ENCODE measurements at places on chromosomes 2 and 18.

DNA sequence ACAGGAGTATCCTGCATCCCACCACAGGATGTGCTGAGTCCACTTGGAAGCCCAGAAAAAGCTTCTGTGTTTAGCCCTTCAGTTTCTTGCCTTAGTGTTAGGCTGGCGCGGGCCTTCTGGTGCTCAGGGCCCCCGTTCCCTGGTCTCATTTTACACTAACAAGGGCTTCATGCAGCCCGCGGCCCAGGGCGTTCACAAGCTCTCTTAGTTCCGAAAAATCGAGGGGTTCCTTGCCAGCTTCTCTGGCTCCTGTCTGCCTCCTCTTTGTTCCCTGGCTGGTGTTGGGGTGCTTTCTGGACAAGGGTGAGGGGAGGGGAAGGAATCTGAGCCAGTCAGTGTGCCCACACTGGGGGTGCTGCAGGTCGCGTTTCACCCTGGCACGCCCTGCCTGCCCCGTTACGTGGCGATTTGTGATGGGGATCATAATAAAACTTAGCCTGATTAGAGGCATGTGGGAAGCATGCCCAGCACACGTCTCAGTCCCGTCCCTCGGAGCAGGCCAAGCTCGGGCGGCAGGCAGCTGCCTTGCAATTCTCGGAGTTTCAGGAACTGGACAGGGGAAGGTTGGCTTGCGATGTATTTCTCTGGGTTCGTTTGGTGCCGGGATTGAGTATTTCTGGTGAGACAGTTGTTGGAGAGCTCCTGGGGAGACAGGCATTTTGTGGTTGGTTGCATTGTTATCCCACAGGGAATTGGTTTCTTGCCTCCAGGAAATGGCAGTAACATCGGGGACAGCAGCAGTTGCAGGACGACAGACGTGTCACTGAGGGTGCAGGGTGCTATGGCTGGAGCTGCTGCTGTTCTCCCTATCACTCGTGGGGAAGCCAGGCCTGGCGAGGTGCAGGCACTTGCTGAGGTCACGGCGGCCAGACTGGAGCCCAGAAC is 22.9 kb downstream of the SH3BP4 start:
- peak; percentile 75 for DNase-seq

DNA sequence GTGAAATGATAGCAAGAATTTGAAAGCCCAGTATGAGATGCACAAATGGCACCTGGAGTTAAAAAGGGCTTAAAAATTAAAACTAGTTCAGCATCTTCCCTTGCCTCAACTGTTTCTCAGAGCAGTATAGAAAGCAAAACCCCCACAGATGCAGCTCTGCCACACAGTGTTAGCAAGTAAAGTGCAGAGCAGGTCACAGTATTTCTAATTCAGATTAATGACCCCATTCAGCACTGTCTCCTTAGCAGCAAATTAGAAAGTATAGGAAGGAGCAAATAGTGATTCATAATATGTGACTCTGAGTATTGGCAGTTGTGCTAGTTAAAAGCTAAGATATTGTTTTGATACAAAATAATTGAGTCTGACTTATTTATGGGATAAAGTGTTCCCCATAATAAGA is 73.8 kb upstream of the CCDC85A start:
- no peak for DNase-seq

- DNase-seq: no peak
These were observed 119.5 kb upstream of the RAB12 start for GRCh38 chr18:8489761-8490160.

DNA sequence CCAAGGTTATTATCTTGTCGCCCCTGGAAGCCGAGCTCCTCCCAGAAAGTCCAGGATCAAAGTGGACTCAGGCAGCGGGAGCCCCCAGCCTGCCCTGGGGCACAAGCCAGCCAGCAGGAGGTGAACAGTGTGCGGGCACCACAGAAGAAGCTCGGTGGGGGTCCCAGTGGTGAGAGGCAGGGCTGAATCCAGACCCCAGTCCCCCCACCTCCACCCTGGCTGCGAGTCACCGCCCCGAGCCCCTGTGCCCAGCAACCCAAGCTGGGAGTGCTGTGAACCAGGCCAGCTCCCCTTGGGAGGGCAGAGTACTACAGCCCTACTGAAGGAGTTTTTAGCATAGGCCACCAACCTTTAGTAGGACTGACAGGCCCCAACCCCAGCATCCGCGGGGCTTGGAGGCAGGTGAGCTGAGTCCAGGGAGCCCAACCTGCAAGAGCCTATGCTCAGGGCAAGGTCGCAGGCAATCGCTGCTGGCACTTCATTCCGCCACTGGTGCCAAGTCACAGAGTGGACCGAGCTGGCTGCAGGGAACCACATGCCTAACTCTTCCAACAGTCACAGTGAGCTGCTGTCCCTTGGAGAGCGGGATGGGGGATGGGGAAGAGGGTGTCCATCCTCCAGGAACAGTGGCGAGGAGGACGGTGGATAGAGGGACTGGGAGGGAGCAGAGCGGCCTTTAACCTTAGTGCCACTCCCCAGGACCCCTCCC is 3.0 kb downstream of the PIEZO2 start:
- no peak for DNase-seq

GRCh38 chr2:237244178-237244577 is 158.5 kb downstream of the COPS8 start:
- DNase-seq: no peak

DNA sequence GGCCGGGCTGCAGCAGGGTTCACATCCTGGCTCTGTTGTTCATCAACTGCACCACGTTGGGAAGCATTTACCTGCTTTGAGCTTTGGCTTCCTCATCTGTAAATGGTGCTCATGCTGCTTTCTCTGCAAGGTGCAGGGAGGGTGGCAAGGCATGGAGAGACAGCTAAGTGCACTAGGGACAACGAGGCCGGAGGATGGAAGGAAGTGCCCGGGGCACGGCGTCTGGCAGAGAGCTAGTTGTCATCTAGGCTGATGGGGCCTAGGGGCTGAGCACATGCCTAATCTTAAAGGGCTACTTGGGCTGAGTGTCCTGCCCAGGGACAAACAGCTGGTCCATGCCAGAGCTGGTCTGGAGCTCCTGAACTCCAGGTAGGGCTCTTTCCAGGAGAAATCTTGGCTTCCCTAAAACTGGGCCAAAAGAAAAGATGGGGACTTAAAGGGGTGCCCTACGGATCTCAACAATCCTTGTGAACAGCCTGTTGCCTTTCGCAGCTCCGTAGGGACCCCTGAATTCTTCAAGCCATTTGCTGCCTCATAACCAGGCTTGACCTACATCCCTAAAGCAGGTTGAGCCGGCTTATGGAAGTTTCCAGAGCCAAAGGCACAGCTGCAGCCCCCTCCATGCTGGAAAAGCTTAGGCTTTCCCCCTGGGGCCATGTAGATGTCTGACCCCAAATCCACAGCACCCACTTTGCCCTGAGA is 130.8 kb downstream of the SMAD7 start:
- no peak for DNase-seq

DNA sequence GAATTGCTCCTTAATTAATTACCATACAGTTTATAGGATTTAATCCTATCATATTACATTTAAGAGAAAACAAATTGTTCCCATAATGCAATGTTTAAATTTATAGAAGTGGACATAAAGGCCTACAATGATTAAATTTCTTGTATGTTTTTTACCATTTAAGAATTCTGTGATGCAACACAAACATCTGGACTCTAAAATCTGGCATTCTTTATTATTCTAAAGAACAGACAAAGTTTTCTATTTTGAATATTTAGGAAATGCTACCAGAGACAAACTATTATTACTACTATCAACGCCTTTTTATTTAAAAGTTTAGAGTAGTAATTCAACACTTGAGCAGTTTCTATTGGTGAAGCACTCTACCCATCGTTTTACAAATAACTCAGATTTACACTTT is 535.1 kb downstream of the TMX3 start:
- DNase-seq: no peak

DNA sequence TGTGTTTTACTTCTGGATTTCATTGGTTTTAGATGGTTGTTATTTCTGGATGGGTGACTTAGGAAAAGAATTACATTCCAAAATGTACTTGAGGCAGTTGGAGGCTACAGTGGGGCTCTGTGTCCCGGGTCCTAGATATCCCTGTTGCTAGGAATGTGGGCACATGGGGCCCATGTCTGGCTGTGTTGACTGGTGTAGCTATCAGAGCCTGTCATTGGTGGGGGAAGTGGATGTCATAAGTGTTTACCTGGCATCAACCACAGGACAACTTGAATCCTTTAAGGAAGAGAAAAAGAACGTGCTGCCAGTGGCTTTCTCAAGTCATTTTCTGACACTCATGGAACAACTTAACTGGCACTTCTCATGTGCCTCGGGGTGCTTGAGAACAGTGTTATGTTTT is 30.4 kb downstream of the IL18R1 start:
- DNase-seq: no peak

GRCh38 chr2:64488050-64488974 is 34.4 kb downstream of the LGALSL start:
- peak; percentile 75 for DNase-seq

DNA sequence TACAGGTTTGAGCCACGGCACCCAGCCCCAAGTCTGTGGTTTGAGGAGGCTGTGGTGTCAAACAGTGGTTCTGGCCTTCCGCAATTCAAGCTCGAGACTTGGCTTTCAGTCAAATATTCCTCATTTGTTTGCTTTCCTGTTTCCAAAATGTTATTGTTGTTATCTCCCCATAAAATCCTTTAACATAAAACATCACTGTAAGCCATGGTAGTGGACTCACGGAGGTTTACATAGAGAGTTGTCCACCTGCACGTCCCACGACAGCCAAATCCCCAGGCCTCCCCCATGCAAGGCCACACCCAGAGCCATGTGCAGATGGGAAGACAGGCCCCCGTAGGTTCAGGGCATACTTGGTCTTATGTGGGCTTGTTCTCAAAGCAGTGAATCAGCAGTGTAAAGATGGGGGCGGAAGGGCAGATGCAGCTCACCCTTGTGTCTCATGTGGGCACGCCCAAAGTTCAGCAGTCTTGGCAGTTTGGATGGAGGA is 18.9 kb upstream of the ST3GAL5 start:
- no peak for DNase-seq

DNA sequence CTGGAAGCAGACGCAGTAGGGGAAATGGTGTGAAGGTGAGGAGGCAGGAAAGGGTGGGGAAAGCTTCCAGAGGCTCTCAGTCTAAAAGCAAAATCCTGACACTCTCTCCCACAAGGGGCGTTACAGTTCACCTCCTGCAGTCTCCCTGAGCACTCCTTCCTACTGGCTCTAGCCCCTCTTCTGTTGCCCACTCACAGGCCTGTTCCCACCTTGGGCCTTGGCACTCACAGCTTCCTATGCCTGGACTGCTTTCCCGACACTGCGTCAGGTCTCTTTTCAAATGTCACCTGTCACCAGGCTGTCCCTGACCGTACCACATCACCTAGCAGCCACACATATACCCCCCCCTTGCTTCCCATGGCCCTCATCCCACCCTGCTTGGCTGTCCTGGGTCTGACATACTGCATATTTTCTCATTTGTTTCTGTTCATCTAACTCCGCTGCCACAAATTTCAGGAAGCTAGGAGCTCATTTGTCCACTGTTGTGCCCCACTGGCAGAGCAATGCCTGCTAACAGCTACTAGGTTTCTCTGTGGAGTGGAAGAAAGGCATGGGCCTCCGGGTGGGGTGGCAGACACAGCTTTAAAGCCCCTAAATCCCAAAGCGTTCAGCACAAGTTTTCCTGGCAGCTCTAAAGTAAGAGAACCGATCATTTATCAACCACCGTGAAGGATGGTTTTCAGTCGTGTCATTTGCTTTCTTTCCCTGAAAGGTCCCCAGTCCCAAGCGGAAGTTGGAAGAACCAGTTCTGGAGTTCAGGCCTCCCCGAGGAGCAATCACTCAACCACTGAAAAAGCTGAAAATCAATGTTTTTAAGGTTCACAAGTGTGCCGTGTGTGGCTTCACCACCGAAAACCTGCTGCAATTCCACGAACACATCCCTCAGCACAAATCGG is 118.8 kb downstream of the ZNF532 start:
- no peak for DNase-seq

DNA sequence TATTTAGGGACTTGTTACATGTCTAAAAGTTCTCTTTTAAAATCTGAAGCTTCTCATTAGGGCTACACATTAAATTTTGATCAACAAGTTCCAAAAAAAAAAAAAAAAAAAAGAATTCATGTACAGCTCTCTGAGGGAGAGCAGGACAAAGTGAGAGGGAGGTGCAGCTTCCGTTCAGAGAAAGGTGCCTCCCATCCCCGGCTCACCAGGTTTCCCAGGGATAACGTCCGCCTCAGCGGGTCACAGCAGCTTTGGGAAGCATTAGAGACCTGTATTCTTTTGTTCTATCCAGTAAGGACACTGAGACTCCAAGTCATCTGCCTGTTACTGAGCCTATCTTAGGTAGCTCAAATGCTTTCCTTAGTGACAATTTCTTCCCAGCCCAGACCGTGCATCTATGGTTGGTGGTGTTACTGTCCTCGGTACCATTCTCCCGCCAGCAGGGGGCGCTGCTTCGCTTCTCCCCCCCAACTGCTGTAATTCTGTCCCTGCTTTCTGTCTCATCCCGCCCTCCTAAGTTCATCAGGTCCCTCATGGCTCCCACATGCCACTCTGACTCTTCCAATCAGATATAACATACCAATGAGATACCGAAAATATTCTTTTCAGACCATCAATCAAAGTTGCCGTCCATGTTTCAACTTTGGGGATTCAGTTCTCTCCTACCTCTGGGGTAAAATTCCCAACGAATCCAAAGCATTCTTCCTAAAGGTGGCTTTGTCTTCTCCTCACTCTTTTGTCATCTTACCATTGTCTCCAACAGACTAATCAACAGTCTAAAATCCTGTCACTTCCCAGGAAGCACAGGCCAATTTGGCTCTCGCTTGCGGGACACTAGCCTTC is 466.5 kb downstream of the METTL4 start:
- DNase-seq: peak; percentile 74

- DNase-seq: no peak
These were observed 211.0 kb downstream of the MBD2 start for GRCh38 chr18:54013452-54013851.

GRCh38 chr2:36482576-36483214 is 115.3 kb downstream of the FEZ2 start:
- DNase-seq: no peak

- no peak for DNase-seq
These were observed 471.4 kb downstream of the DCDC2C start for GRCh38 chr2:4174796-4175195.

GRCh38 chr2:40325116-40325515 is 126.8 kb downstream of the SLC8A1 start:
- DNase-seq: no peak

GRCh38 chr2:11621410-11621809 is 48.6 kb downstream of the NTSR2 start:
- no peak for DNase-seq

DNA sequence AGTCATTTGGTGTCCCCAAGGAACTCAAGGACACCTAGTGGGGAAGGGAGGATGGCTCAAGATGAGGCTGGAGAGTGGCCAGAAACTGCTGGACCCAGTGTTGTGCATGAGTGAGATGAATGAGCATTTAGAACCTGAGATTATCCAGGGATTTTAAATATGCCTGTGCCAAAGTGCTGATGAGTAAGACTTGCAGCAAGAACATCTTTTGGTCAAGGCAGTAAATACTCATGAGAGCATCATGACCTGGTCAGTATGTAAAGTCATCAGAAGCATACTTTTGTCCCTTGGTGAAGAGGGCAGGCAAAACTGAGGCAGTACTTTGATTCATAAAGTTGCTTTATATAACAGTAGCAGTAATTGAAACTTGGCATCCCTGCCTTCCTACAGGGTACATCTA is 3.1 kb upstream of the SPP2 start:
- no peak for DNase-seq

All from AG20443 (cell line).